ENCODE measurements at places on chromosomes 12 and 14.

- DNase-seq, result no peak
Observed at GRCh38 chr14:49545071-49545470, 41.1 kb downstream of the RPS29 start.

- no peak for DNase-seq
Observed at GRCh38 chr14:94021001-94021400, 5.1 kb upstream of the OTUB2 start.

DNA sequence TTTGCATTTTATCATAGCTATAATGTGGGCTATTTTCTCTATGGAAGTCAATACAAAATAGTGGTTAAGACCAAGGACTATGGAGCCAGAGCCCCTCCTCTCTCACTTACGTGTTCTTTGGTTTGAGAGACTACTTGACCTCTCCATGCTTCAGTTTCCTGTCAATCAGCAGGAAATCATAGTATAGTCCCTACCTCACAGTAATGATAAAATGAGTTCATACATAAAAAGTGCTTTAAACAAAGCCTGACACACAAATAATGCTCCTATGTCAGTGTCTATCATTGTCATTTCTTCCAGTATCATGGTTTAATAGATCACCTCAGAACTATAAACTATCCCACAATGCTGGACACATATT is 90.4 kb downstream of the MED13L start:
- no peak for DNase-seq

DNA sequence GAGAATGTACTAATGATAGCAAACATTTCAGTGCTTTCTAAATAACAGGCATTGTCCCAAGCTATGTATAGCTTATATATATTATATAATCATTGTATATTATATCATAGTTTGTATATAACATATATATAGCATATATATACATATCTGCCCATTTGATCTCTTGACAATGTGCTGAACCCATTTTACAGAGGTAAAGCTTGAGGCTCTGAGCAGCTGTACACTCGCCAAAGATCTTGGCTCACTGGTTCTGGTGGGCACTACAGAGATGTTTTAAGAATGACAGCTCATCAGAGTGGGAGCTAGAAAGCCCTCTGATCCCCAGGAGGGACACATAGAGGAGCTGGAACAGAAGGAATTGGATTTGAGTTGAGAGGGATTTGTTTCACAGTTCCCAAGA is 68.2 kb upstream of the ACTN1 start:
- DNase-seq, result no peak

- DNase-seq, result no peak
Observed at GRCh38 chr12:92771001-92771400, 68.2 kb downstream of the PLEKHG7 start.
